Tibial nerve (tissue), 4 donors: ENCODE measurements at places on chromosomes 3 and 15. TPM values are rescaled to one million over a fixed set of nuclear protein-coding genes. Genes with fewer than 3 reads are reported as not detected.

DNA sequence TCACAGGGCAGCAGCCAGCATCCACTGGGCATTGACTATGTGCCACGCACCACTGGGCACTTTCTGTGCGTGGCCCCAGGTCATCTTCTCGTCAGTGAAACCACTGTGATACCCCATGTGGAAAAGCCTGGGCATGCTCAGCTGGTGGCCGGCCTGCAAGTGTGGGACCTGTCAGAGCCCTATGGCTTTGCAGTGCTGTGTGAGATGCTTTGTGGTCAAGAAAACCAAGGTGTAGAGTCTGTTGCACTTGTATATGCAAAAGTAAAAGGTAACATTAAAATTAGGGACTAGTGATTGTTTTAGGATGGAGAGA is 69.5 kb downstream of the PGPEP1L start:
- no peak overlapping the region for H3K4me3 ChIP-seq

- H3K4me3 ChIP-seq = no peak overlapping the region
- no peaks in the 10 kb centered on the region for H3K27me3 ChIP-seq
- H3K4me1 ChIP-seq = no peaks in the 10 kb centered on the region
- no peak overlapping the region for H3K27ac ChIP-seq
- H3K36me3 ChIP-seq = no peaks in the 10 kb centered on the region
Observed at GRCh38 chr3:123096731-123097130, 29.9 kb downstream of the PDIA5 start.

- H3K4me3 ChIP-seq = no peak overlapping the region
- no peak overlapping the region for H3K27ac ChIP-seq
- H3K27me3 ChIP-seq = no peaks in the 10 kb centered on the region
- no peaks in the 10 kb centered on the region for H3K36me3 ChIP-seq
- no peaks in the 10 kb centered on the region for H3K4me1 ChIP-seq
Observed at GRCh38 chr15:72923289-72923688, 129.0 kb upstream of the NEO1 start.

GRCh38 chr3:31892916-31893573 is 88.0 kb downstream of the OSBPL10 start:
- no peaks in the 10 kb centered on the region for H3K4me1 ChIP-seq
- no peaks in the 10 kb centered on the region for H3K27me3 ChIP-seq
- no peak for DNase-seq
- no peak overlapping the region for H3K27ac ChIP-seq

DNA sequence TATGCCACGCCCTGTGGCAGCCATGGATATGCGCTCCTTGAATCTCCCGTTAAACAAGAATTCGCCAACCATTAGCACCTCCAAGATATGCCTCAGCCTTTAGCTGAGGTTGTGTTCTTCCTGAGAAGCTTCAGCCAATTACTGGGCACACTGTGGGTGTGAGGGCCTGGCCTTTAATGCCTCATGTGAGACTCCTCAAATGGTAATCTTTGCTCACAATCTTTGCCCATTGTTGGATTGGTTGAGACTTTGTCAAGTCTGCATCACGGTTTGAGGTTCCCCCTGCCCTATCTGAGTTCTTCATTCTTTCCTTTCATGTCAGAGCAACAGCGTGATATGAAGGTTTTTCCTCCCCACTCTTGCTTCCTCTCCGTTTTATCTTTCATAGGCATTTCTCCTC is 108.1 kb upstream of the CCDC54 start:
- no peaks in the 10 kb centered on the region for H3K27me3 ChIP-seq
- no peaks in the 10 kb centered on the region for H3K4me1 ChIP-seq
- no peak overlapping the region for H3K4me3 ChIP-seq
- no peaks in the 10 kb centered on the region for H3K36me3 ChIP-seq
- DNase-seq = no peak

GRCh38 chr3:42094128-42094527 is 3.0 kb downstream of the TRAK1 start:
- H3K4me1 ChIP-seq = peaks cover 7% of the 10 kb centered on the region
- no peak overlapping the region for H3K4me3 ChIP-seq
- H3K27ac ChIP-seq = no peak overlapping the region
- H3K27me3 ChIP-seq = no peaks in the 10 kb centered on the region

DNA sequence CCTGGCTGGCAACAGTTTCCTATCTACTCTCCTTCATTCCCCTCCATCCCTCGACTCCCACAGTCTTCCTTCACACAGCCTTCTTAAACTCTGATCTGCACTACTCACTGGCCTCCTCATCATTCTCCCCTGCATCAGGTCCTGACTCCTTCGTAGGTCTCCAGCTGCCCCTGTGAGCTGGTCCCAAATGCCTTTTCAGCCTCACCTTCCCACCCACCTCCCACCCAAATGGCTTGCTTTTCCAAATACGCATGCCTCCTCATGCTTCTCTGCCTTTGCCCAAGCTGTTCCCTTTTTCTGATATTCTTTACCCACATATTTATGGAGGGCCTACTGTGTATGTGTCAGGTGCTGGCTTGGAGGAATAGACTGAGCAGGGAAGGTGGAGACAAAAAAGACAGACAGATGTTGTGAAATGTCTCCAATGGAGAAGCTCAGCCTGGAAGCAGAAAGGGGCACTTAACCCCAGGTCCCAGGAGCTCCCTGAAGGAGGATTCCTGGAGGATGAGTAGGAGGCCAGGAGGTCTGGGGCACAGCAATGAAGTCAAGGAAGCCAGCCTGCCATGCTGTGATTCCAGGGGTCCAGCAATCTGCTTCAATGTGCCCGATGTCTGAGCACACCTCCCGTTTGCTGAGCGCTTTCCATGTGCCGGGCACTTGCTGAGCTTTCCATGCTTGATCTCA is 252.2 kb downstream of the SHQ1 start:
- no peak for DNase-seq
- H3K4me3 ChIP-seq = no peak overlapping the region
- H3K4me1 ChIP-seq = peaks cover 8% of the 10 kb centered on the region

DNA sequence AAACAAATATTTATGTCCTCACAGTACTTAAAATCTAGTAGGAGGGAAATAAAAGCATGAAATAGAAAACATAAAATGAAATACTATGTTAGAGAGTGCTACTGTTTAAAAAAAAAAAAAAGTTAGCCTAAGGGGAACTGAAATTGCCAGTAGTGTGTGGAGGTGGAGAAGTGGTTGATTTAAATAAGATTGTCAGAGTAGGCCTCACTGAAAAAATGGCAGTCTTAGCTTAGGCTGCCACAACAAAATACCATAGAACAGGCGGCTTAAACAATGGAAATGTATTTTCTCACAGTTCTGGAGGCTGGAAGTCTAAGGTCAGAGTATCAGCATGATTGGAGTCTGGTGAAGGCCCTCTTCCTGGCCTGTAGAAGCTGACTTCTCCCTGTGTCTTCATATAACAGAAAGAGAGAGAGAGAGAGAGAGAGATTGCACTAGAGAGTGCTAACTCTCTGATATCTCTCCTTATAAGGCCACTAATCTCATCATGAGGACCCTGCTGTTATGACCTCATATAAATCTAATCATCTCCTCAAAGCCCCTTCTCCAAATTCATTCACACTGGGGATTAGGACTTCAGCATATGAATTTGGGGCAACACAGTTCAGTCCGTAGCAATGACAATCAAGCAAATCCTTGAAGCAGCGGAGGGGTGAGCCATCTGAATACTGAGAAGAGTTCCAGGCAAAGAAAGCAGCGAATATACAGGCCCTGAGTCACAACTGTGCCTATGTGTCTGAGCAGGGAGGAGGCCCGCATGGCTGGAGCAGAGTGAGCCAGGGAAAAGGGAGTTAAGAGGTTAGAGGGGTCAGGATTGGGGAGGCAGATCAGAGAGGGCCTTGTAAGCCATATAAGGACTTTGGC is 23.6 kb upstream of the LRRC34 start:
- H3K36me3 ChIP-seq = no peaks in the 10 kb centered on the region
- DNase-seq = no peak
- H3K27ac ChIP-seq = no peak overlapping the region

CERS3 gene
- total RNA-seq = not detected

LINGO1 gene
- 1.5 TPM for total RNA-seq

SCAANT1 gene
- not detected for total RNA-seq

CD200R1 gene
- 0.98 TPM for total RNA-seq

LIPH gene
- total RNA-seq = 0.30 TPM

NOX5 gene
- 1.3 TPM for total RNA-seq
